ENCODE measurements at places on chromosomes 6 and 20. TPM values are rescaled to one million over a fixed set of nuclear protein-coding genes. Genes with fewer than 3 reads are reported as not detected.

The CAGE1 gene
- not detected for polyA plus RNA-seq

The SLC22A3 gene
- polyA plus RNA-seq: not detected

The IL20RA gene
- not detected for polyA plus RNA-seq

DNA sequence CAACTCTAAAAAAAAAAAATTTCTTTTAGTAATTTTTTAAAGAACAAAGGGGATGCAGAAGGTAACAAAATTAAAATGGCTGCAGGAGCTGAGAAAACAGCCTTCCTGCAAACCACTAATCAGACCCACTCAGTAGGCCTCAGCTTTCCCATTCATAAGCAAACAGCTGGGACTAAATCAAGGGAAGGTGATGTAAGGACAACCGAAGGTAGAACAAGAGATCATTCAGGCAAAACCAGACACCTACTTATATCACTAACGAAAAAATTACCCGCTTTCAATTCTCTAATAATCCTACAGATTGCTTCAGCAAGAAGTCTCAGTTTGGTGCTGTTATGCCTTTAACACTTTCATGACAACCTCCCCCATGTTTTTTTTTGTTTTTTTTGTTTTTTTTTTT is 124.0 kb downstream of the ZMYND8 start:
- no peaks in the 10 kb centered on the region for H3K36me3 ChIP-seq
- H3K4me3 ChIP-seq: no peak overlapping the region
- peak overlapping the region; percentile 13 for H3K27ac ChIP-seq

DNA sequence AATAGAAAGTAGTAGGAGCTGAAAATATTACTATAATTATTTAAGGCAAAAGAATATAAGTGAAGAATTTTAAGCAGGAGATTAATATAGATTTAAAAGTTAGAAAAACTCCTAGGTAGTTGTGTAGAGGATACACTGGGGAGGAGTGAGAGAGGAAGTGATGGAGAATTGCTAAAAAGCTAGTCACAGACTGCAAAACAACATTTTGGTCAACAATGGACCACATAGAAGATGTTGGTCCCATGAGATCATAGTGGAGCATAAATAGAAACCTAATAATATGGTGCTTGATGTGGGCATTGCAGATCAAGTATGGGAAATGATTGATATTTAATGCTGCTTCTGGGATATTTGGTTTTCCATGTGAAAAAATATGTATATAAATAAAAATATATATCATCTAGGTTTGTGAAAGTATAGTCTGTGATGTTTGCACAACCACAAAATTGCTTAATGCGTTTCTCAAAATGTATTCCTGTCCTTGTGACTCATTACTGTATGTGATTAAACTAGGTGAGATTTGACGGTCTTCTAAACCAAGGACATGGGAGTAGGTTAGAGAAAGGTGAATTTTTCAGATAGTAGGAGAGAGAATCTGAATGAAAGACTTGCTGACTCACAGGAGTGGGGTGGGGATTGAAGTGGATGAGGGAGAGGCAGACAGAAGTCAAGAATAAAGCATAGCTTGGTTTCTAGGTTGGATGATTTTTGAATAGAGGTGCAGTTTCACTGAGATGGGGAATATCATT is 174.0 kb downstream of the BCKDHB start:
- no peak overlapping the region for H3K4me3 ChIP-seq
- no peaks in the 10 kb centered on the region for H3K27me3 ChIP-seq
- H3K36me3 ChIP-seq: peaks cover 4% of the 10 kb centered on the region

Measured in naive thymus-derived CD8-positive, alpha-beta T cell (primary cell).